ENCODE measurements at places on chromosomes 1 and 21.
A peak's percentile ranks its signal among the peaks of the same experiment; 100 is the strongest.

GRCh38 chr1:108758796-108759195, 12.3 kb downstream of the STXBP3 start:
- no peak for DNase-seq

DNA sequence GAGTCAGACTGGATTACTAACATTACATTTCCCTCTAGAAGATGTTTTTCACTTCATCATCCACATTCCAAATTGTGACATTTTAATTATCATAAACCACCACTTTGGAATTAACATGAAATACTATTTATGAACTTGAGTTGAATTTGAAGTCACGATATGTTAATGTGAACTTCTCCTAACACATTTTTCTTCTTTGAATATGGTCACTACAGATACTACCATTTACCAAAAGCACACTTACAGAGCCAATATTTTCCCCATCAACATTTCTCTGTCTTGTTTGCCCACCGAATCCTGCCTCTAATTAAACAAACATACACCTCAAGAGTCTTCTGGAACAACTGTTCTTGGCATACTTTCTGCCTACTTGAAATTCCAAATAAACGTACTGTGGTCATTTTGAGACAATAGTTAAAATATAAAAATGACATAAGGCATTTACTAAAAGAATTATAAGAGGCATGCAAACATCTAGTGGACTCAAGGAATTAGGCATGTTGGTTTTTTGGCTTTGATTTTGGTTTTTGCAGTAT, 177.4 kb downstream of the AKT3 start:
- no peak for DNase-seq

DNA sequence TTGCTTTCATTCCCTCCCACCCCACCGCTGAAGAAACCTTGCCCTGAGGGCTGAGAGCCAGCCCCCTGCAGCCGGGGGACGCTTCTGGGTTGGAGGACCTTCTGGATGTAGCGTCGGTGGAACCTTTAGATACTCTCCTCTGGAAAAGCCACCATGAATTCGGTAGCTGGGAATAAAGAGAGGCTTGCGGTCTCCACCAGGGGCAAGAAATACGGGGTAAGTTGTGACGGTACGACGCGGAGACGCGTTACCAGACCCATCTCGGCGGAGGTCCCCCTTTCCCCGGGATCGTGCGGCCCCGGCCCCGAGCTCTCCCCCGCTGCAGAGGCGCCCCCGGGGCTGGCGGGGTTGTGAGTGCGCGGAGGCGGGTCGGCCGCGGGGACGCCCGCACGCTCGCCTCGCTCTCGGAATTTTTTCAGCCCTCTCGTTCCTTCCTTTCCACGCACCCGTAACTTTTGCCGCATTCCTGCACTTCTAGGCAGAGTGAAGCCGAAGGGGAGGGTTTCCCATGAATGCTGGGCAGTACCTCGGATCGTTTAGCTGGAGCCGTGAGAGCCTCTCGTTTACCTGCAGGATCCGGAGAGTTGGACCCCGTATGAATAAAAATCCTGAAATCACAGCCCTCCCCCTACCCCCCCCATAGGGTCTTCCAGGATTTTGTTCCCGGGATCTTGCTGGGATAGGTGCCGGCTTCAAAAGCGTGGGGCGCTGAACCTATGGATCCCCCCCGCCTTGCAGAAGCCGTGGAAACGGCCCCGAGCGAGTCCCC, 671 bp downstream of the KIF26B start:
- DNase-seq: peak; percentile 34

GRCh38 chr1:169924829-169925228, 31.1 kb upstream of the SCYL3 start:
- DNase-seq: no peak

- DNase-seq: peak; percentile 85
Observed at GRCh38 chr1:179877586-179878265, at the start of gene TOR1AIP2. TOR1AIP2 (minus strand) TSS chr1:179877803; CDS start chr1:179852665, 25,138 bp downstream.

GRCh38 chr1:31145648-31146047, 80.1 kb upstream of the PUM1 start:
- DNase-seq: no peak

GRCh38 chr1:215360758-215361157, 206.3 kb upstream of the KCTD3 start:
- peak; percentile 13 for DNase-seq

- DNase-seq: no peak
Observed at GRCh38 chr1:11860587-11860986, 1.8 kb upstream of the NPPB start.

DNA sequence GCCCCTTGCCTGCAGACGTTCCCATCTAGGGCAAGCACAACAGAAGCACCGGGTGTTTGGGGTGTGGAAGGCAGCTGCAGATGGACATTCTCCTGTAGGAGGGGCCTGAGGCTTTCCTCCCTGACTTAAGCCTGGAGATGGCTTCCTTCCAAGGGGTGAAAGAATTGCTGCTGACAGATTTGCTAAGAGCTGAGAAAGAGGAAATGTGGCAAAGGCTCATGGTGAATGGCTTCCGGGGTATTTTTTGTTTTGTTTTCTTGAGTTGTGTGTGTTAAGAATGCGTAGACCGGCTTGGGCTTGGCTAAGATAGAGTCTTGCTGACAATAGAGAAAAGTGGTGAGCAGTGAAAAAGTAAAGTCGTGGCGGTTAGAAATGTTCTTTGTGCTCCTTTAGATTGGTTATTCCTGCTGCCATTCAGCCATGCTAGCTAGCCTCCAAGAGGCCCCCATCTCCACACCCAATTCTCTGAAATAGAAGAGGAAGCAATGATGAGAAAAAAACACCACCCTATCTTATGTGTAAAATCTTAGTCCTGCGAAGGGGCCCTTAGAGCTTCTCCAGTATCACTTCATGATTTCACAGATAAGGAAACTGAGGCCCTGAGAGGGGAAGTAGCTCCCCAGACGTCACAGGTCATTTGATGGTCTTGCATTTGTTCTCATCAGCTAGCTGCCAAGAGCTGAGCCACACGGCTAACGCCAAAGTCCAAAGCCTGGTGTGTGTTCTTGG, 36.9 kb downstream of the EIF2D start:
- peak; percentile 73 for DNase-seq

DNA sequence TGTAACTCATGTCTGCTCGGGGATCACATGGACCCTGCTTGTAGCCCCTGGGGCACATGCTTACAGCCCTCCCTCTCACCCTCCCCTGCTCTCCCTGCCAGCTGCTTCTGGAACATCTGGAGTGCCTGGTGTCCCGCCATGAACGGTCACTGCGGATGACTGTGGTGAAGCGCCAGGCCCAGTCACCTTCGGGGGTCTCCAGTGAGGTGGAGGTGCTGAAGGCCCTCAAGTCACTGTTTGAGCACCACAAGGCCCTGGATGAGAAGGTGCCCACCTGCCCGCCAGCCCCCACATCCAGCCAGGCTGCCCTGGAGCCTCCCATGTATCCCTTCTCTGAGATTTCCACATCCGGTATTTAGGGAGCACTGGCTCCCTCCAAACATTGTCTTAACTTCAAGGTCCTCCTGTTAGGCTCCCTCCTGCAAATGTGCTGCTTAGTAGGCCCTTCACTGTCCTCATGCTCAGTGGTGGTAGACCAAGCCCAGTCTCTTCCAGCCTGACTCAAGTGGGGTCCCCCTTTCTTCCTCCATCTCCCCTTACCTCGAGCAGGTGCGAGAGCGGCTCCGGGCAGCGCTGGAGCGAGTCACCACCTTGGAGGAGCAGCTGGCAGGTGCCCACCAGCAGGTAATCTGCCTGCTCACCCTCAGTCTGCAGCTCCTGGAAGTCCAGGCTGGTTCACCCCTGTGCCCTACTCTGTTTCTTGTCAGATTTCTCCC, 17.7 kb downstream of the PPFIA4 start:
- no peak for DNase-seq

- no peak for DNase-seq
Observed at GRCh38 chr1:66175098-66175497, 358.9 kb upstream of the SGIP1 start.

GRCh38 chr1:106037526-106037925, 1018.9 kb upstream of the PRMT6 start:
- DNase-seq: no peak

GRCh38 chr1:101520302-101520701, 283.5 kb downstream of the S1PR1 start:
- DNase-seq: peak; percentile 47

DNA sequence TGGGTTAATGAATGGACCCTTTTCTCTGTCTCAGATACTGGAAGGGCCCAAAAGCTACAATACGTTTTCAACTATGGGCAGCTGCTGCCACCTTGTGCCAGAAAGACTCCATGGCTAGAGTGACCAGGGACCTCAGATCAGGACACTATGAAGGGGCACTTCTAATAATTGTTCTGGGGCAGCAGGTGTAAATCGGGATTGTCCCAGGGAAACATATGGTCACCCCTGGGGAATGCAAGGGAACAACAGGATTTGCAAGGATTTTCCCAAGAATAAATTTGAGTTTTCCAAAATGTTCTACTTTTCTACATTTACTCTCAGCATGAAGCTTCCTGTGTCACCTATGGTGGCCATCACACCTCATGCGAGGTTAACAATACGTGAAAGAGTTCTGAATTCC, 12.0 kb upstream of the FCAMR start:
- peak; percentile 52 for DNase-seq

DNA sequence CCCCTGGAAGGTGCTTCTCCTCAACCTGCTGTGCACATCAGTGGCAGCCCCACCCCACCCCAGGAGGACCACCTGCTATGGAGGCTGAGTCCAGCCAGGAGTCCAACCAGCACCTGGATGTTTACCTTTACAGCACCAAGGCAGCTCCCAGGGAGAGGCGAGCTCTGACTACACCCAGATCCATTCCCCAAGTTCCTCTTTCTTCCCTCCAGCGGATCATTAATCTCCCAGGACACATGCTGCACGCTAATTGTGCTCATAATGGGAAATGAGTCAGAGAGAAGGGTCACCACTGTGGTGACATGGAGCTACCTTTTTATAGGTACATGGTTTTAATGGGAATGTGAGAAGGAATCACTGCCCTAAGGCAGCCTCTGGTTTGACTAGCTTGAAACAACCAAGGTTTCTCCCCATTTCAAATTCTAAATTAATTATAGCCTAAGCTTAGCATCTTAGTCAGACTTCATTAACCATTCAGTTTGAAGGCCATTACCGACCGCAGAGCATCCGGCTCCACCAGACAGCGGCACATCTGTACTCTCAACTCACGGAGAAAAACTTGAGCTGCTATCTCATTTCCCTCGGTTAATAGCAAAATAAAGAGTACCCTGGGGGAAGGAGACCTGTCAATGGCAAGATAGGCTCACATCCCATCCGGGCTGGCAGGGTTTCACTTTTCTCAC, 173.1 kb upstream of the GALNT2 start:
- peak; percentile 36 for DNase-seq

DNA sequence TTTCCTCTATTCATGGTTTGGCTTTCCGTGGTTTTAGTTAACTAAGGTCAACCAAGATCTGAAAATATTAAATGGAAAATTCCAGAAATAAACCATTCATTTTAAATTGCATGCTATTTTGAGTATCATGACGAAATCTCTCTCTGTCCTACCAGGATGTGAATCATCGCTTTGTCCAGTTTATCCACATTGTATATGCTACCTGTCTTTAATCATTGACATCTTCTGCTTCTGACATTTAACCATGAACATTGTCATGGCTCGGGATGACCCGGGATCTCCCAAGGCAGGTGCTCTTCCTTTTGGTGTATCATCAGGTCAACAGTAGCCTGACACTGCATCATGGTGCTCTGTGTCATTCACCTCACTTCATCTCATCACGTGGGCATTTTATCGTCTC, 125.5 kb upstream of the HNRNPU start:
- DNase-seq: peak; percentile 23

GRCh38 chr1:210523830-210524229, 195.1 kb downstream of the HHAT start:
- DNase-seq: no peak

GRCh38 chr1:89794406-89794805, 26.4 kb upstream of the LRRC8D start:
- peak; percentile 43 for DNase-seq

DNA sequence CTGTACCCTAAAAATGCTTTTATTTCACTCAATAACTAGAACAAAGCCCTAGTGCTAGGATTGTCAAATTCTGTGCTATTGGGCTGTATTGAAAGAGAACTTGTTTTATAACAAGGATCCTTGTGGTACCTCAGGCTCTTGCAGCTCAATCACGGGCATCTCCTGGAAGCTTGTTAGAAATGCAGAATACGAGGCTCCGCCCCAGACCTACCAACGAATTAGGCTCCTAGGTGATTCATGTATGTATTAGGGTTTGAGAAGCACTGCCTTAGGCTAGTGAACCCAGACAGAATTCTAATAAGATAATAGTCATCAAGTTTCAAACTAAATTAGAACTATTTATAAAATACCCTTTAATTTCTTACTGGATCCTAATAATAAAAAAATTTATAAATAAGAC, 45.6 kb downstream of the ZZZ3 start:
- DNase-seq: no peak

DNA sequence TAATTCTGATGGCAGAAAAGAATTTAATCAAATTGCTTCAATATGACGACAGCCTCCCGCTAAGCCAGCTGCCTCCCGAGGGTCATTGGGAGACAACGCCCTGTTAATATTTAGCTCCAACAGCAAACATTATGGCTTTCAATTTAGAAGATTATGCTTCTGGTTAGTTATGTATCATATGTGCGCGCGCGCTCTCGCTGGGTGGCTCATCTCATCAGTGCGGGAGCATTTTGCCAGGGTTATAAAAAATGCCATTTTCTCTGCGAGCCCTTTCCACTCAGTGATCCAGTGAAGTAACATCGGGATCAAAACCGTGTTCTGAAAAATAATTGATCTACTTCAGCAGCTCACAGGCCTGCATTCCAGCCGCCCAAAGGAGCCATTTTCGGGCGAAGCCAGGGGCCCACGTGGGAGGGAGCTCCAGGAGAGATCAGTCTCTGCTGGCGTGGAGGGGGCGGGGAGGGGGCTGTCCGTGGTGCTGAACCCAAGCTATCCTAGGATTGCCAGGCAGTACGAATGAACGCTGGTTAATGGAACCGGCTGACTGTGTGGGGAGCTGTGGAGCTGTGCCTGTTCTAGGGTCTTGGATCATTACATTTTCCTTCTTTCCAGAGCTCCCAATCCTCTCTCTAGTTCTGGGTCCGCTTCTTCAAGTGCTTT, 219.1 kb upstream of the ZC3H12A start:
- no peak for DNase-seq

- peak; percentile 35 for DNase-seq
Observed at GRCh38 chr1:205294934-205295333, 26.6 kb downstream of the NUAK2 start.

DNA sequence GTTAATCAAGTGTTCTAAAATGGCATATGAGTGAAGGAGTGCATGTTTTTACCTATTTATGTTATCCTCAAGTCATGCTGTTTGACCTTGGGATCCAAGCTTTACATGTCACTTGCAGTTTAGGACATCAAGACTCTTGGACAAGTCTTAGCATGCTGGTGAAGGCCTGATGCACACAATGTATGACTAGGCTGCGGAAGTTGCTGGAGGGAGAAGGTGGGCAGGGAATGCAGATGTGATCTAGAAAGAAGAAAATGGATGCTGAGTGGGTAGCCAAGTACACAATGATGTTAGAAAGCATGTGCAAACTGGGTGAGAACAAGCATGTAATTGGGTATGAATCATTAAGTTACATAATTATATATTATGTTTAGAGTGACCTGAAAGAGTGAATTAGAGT, 301.8 kb downstream of the BRINP2 start:
- DNase-seq: no peak
